Cortex of kidney (tissue), 1 donor: ENCODE measurements at places on chromosomes 1 and 21.

GRCh38 chr1:30172757-30173156, 550.6 kb downstream of the MATN1 start:
- no peak for DNase-seq

DNA sequence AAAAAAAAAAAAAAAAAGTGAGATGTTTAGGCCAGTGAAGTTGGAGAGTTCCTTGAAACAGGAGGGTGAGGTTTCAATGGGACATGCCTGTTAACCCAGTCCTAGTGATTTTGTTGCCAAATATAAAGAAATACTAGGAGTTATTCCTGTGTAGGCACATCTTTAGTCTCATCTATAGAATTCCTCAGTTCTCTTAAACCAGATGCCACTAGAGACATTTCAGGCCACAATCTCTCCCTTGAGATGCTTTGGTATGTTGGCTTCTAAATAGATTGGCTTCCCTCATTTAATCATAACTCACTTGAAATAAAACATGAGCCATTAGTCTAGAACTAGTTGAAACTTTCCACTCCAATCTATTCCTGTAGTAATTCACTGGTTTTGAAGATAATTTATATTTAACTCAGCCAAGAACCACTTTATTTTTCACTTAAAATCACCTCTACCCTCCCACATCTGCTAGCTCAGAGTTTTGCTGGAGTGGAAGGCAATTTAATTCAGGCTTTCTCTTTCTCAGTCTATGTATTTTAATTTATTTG, 29.8 kb downstream of the GPR137B start:
- DNase-seq: no peak

DNA sequence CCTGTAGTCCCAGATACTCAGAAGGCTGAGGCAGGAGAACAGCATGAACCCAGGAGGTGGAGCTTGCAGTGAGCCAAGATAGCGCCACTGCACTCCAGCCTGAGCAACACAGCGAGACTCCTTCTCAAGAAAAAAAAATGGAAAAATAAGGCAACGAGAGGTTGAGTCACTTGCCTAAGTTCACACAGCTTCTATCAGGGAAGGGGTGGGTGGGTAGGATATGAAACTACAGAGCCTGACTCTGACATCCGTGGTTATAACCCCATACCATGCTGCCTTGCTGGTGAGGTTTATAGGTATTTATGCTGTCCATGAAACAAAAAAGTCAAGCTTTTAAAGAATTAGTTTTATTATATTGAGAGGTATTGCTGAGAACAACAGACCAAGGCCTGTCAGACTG, 61.5 kb upstream of the RAB4A start:
- no peak for DNase-seq

- DNase-seq: no peak
Observed at GRCh38 chr1:8863794-8864233, 14.7 kb downstream of the ENO1 start.

GRCh38 chr1:107142140-107142542, 1.3 kb downstream of the NTNG1 start:
- no peak for DNase-seq

DNA sequence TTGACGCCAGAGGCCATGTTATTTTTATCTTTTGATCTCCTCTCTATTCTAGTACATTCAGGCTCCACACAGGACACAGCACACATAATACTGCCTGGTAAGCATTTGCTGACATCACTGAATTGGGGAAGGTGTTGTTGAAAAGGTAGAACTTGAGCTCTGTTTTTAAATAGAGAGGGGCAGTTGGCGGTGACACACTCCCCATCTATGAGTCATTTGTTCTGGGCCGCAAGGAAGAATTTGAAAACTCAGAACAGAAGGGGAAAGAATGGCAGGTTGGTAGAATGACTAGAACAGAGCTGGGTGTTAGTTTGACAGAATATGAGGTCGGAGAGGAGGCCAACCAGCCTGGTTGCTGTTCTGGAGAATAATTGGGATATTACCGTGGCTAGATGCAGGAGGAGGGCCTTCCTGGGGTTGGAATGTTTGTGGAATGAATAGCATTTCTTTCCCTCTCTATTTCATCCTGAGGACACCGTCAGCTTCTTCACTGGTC, 52.1 kb upstream of the ERRFI1 start:
- no peak for DNase-seq

- DNase-seq: no peak
Observed at GRCh38 chr1:76547916-76548315, 319.4 kb upstream of the ST6GALNAC5 start.

DNA sequence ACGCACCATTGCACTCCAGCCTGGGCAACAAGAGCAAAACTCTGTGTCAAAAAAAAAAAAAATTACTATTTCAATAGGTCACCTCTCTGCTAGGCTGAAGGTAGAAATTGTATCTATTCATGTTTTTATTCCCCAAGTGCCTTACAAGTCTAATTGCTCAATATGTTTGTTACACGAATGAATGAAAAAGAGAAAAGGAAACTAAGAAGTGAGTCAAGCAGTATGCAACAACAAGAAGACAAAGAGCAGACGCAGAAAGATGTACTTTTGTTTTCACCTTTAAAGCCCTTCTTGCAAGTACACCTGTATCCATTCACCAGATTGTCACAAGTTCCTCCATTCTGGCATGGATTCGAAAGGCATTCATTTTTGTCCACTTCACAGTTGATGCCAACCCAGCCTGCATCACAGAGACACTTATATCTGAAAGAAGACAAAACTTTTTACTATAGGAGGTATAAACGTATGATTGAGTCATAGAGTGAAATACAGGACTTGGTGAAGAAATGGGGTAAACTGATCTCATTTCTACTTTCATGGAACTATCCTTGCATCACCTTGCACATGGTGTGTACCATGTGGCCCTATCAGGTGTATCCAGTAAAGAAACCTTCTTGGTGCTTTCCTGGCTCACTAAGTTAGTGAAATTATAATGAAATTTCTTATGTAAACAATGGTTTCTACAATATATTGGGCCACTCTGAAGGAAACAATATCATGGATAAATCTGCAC, 57.1 kb upstream of the ADAM30 start:
- DNase-seq: no peak

DNA sequence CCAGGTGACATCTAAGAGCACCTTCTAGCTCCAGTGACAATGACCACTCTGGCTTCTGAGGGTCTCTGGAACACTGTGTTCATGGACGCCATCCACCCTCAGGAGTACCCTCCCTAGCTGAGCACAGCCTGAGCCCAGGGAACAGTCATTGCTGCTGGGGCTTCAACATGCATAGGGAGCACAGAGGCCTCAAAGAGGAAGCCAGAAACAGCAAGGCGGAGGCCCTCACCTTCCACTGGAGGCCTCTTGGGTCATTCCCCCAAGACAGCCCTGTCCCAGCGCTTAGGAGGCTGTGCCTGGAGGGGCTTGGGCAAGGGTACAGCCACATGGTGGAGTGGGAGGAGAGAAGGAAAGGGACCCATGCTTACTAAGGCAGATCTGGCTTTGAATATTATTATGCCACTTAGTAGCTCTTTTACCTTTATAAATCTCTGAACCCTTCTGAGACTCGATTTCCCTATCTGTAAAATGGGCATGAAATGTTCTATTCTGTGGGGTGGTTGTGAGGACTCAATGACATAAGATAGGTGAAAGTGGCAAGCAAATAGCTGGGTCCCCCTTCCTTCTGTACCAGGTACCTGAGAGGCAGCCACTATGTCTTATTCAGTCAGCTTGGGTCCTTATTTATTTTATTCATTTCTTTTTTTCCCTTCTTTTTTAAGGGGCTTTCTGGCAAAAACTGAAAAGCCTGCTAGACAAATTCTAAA, 32.8 kb downstream of the PTAFR start:
- no peak for DNase-seq

DNA sequence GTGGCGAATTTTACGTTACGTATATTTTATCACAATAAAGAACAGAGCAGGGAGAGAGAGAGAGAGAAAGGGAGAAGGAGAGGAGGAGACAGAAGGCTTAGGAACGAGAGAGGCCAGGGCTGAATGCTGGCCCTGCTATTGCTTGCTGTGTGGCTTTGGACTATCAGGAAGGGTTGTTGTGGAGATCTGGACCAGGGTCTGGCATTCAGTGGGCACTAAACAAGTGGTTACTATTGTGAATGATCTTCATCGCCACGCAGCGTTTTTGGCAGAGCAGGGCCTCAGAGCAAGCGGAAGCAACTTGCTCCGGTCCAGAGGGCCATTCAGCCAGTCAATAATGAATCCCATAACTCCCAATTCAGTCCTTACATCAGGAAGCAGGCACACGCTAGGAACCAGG, 26.4 kb downstream of the PIK3C2B start:
- no peak for DNase-seq

DNA sequence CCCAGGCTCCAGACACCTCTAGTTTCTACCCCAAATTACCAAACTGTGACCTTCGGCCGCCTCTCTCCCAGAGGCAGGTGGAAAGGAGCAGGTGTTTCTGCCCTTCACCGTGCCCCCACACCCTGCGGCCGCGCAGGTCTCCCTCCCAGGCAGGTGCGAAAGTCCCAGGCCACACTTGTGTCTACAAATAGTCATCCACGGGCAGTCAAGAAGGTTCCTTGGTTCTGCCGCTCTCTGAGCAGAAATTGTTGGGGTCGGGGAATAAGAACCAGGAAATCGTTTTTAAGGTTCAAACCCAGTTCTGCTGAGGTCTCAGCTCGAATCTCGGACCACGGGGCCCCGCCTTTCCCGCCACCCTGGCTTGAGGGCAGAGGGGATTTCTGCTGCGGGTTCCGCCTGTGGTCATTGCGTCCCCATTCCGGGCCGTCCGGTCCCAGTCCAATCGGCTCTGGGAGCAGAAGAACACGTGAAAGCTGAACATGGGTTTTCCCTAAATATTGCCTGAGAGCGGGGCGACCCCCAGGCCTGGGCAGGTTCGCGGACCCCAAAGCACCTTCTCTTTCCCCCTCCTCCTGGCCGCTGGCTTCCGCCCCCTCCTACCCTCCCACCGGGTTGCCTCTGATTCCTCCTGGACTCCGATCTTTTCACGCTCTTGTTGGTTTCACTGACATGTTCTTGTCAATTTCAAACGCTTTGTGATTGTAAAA, 1.2 kb upstream of the ATF3 start:
- no peak for DNase-seq

- no peak for DNase-seq
Observed at GRCh38 chr1:6263716-6264115, 2.8 kb upstream of the GPR153 start.

DNA sequence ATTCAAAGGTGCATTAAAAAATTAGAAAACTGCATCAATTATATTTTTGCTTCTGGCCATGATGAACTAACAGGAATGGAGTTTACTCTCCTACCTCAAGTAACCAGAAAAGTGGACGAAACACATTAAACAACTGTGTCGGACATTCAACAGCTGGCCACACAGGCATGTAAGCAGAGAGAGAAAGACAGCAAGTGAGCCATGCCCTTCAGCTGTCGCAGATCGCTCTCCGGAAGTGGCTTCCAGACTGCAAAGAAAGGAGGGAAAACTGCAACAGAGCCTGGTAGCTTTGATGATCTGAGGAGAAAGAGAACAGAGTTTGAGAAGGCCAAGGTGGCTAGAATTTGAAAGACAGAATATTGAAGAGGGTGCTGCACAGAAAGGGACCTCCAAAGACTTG, 557.2 kb downstream of the MATN1 start:
- DNase-seq: no peak

DNA sequence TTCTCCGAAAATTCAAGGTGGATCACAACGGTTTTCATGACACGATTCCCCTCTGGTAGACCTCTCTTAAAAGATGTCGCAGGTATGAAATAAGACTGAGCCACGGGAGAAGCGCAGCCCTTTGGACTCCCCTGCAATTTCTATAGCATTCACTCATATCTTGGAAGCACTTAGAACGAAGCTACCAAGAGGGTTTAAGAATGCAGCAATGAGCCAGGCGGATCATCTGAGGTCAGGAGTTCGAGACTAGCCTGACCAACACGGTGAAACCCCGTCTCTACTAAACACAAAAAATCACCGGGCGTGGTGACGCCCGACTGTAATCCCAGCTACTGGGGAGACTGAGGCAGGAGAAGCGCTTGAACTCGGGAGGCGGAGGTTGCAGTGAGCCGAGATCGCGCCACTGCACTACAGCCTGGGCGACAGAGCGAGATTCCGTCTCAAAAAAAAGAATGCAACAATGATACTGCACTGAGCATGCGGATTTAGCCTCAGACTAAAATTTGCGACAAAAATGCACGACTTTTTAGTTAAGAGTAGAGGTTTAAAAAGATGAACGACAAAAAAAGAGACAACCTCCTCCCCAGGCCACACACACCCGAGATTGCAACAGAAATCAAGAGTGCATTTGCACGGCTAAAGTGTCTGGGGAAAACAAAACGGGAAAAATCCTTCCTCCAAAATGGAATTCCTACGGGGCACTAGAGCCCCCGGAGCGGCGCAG, 743 bp downstream of the TOMM20 start:
- DNase-seq: no peak

DNA sequence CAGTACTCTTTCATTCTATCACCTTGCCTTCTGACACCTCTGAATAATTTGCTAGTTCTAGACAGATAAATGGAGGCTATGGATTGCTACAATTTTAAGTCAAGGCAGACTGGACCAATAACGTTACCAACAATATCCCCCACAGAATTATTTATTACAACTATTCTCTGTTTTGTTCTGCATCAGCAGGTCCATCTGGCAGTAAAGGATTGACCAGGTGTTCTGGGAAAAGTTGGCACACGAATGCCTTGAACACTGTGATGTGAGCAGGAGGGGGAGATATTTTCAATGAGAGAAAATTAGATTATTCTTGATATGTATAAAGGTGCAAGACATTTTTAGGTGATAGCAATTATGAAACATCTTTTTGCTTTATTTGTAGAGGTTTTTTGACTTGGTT, 718.8 kb upstream of the TMPRSS15 start:
- DNase-seq: no peak

GRCh38 chr1:112721966-112722524, 6.9 kb upstream of the PPM1J start:
- no peak for DNase-seq

DNA sequence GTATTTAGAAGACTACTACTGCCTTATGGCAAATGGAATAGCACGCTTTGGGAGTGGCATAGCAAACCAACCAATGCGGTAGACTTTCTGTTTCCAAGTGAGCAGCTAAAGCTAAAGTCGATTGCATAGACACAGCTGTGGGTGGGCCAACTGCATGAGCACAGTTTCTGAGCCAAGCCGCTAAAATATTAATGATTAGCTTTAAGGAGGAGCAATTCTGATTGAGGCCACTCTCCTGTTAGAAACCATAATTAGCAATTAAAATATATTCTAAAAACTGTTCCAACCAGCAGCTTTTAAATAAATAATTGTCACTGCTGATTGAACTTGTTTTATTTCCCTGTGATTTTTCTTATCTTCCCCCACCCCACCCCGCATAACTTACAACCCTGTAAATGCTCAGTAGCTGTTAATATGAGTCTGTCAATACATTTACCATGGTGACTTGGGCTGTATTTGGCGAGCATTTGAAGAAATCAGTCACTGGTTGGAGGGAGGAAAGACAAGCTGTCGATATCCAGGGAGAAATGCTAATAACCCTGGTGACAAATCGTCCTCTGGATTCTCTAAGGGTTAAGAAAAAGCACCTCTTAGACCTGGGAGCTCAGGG, 32.2 kb downstream of the RNF220 start:
- DNase-seq: no peak
